ENCODE measurements at places on chromosomes 16 and 17.

GRCh38 chr17:2235792-2236366 lies 67.7 kb downstream of the SMG6 start:
- no peak for DNase-seq

GRCh38 chr16:30786936-30787612 lies at the start of gene ZNF629:
ZNF629 (minus strand) TSS chr16:30787205; CDS start chr16:30784482, 2,723 bp downstream.
- no peak for DNase-seq

DNA sequence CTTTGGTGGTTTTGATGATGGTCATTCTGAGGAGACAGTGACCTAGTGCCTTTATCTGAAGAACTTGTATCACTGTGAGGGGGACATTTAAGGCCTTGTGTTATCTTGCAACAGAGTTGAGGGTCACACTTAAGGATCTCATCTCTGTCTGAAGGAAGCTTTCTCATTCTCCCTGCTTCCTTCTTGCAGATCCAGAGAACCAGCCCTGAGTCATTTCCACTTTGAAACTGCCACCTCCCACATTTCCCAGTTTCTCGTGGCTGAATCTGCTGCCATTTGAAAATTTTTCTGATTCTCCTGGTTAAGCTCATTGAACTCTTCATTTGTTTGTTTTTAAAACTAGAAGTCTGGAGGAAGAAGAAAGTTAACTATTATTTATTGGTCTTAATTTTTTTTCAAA lies 190.2 kb upstream of the CDH11 start:
- DNase-seq: no peak

DNA sequence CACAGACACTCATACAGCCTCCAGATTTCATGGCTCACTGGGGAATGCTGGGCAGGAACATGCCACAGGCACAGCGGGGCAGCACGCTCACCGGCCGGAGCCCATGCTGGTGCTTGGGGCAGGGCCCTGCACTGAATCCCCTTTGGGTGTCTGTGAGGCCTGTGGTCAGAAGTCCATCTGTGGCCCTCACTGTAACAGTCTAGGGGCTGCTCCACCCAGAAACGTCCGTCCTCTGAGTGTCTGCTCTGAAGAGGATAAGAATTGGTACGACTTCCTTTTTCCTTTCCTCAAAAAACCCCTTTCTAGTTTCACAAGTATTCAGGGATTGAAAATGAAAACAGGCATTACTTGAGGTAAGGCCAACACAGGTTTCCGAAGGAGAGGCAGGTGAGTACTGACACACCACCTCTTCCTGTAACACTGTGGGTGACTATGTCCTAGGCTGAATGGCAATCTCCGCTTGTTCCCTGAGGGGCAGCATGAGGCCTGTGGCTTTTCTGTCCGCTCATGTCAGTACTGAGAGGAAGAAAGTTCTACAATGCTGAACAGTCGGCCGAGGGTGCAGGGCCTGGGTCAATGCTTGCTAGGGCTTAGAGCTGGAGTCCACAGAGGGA lies 42.5 kb downstream of the TMEM11 start:
- DNase-seq: no peak

GRCh38 chr16:78749745-78750268 lies 650.4 kb downstream of the WWOX start:
- DNase-seq: no peak

DNA sequence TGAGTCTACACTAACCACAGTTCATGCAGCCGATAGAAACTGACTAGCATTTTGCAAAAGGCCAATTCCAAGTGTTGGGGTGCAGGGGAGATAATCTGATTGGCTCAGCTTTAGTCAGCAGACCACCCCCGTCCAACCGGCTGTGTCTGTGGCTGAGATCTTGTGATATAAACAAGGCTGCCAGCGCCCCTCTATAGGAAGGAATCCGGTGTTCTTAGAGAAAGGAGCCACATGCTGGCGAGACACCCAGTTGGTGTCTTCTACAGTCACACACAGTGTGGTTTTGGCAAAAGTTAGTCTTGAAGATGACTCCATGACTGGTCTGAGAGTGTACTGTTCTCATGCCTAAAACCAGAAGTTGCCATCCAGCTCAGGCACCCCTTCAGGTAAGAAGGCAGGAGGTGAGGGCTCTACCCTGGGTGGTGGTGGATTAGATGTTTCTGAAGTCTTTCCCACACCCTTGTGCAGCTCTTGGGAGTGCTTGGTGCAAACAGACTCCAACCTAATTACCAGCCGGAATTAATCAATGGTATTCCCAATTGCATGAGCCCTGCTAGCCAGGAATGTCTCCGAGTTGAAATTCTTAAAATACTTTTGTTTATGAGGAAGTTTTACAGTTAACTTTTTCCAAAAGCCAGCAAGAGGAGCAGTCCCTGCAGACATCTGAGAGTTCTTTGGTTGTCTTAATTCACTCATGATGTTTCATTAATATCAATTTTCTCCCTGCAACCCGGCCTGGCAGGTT lies 172.3 kb upstream of the IRX6 start:
- no peak for DNase-seq

GRCh38 chr17:49093131-49093530 lies 39.4 kb upstream of the B4GALNT2 start:
- no peak for DNase-seq

DNA sequence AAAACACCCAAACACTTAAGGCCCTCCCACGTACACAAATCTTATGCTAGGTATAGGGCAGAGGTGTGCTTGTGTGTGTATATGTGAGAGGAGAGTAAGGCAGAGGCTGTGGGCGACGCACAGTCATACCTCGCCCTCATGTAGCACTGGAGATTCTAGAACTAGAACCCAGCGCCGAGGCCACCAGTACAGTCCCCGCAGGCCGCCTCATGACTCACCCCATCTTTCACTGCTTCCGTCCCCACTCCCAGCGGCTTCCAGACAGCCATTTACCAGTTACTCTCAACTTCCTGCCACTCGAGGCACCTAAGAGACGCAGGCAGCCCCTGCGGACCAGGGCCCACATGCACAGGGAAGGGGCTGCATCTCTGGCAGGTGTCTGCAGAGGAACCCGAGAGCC lies 23.2 kb upstream of the CYTH1 start:
- no peak for DNase-seq
